ENCODE measurements at places on chromosomes 12 and 14.

DNA sequence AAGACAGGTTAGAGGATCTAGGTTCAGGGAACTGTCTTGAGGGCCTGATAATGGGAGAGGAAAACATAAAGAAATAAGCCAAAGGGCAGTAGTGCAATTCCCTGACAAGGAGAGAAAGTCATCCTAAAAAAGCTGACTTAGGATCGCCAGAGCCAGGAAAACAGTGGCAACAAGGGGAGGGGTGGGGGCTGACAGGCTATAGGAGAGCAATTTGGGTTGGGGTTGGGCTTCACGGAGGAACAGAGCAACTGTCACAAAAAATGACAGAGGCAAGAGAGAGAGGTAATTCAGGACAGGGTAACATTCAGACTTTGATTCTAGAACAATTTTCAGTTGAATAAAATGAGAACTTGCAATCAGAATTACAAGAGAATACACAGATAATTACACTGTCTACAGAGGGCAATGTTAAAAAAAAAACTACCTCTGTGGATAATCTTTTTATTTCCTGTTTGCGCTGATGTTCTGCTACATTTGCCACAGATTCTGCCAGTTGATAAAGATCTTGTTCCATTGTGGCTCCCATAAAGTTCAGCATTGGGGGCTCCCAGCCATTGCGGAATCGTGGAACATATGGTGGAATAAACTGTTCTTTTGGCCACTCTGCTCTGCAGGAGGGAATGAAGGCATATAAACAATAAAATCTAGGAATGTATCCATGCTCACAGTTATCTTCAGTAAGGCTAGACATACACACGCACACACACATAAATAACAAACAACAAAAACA is 138.6 kb downstream of the EPS8 start:
- no peak for DNase-seq

GRCh38 chr14:103805708-103806107 is 41.7 kb downstream of the PPP1R13B start:
- DNase-seq: no peak

- no peak for DNase-seq
These were observed 113.4 kb downstream of the LGMN start for GRCh38 chr14:92635031-92635430.

DNA sequence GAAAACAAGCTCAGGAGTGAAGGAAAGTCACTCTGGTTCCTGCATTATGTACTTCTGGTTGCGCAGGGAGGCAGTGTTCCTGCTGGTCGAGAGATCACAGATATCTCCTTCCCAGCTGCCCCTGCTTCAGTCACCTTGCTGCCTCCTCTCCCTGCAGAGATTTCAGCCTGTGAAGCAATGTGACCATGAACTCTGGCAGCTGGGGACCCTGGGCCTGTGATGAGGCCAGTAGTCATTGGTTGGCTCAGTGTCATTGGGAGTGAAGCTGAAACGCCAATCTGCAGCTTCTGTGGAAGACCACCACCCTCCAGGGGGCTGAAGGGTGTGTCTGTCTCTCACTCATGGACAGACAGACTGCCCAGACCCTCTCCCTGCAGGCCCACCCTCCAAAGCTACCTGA is 45.0 kb downstream of the PLEKHD1 start:
- no peak for DNase-seq

- DNase-seq: no peak
These were observed 284.7 kb upstream of the PWP1 start for GRCh38 chr12:107400686-107401447.

- no peak for DNase-seq
These were observed 36.5 kb downstream of the DYNC1H1 start for GRCh38 chr14:102000902-102001301.

DNA sequence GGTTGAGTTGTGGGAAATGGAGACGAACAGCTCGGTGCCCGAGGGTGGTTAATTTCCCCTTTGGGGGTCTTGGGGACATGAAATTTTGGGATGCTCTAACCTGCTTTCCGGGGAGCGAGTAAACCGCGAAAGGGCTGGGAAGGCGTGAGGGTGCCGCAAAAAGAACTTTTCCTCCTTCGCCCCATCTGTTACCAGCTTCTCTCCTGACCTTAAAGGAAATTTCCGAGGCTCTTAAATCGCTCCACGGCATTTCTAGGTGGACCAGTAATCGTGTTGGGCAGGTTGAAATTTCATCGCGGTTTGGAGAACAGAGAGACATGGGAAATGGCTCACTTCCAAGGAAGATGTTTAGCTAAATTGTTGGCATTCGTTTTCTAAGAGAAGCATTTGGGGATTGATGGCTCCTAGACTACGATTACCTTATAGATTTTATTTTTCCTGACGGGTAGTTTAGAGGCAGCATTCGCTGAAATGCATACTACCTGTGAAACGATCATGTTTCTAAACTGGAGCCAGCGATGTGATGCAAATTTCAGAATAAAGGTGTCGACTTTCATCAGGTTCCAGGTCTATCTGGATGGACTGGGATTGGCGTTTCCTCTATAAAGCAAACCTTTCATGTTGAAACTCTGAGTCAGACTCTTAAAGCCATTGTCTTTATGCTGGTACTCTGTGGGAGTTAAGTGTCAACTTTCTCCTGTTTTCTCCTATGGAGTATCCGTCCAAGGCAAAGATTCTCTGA is 414.5 kb downstream of the PCNX1 start:
- peak; percentile 46 for DNase-seq

- DNase-seq: no peak
These were observed 68.5 kb downstream of the AEBP2 start for GRCh38 chr12:19507823-19508222.

Data from HS-5 (cell line).